ENCODE measurements at places on chromosomes 12 and 14.

- DNase-seq, result no peak
Observed at GRCh38 chr14:50785457-50786063, 45.4 kb downstream of the NIN start.

GRCh38 chr12:51484119-51484518 lies 59.5 kb downstream of the SLC4A8 start:
- DNase-seq, result no peak

GRCh38 chr12:67517181-67517887 lies 131.2 kb upstream of the DYRK2 start:
- DNase-seq, result no peak

DNA sequence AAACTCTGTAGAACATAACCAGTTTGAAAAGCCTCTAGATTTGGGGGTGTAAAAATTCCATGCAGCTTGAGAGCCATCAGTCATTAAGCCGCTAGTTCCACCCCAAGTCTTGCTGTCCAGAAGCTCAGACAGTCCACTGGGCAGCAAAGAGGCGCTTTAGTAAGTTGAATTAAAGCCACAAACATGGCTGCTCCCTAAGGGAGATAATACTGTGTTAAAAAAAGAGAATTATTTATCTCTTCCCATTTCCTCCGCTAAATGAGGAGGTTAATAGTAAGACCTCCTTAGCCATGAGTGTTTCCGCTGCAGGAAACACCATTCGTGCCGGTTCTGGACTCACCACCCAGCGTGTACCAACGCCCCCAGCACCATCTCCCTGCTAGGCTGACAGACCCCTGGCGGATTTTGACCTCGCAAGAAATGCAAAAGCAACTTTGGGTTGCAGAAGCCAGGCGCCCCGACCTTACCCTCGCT lies 536 bp downstream of the TM7SF3 start:
- peak; percentile 24 for DNase-seq

GRCh38 chr12:1790444-1790843 lies 29.9 kb upstream of the LRTM2 start:
- DNase-seq, result no peak

- no peak for DNase-seq
Observed at GRCh38 chr12:67078957-67079356, 190.2 kb upstream of the CAND1 start.

DNA sequence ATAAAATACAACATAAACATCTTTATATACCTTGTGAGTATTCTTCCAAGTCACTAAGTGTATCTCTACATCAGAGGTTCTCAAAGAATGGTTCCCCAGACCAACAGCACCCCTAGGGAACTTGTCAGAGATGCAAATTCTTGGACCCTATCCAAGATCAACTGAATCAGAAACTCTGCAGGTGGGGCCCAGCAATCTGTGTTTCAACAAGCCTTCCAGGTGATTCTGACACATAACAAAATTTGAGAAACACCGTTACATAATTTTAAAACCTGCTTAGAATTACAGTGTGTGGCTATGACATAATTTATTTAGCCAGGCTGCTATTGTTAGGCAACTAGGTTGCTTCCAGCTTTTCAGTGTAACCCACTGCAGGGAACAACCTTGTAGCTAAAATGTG lies 49.8 kb downstream of the NTN4 start:
- DNase-seq, result no peak

GRCh38 chr12:105226219-105226618 lies 9.8 kb downstream of the APPL2 start:
- DNase-seq, result no peak

GRCh38 chr12:75908961-75909605 lies 122.5 kb downstream of the PHLDA1 start:
- peak; percentile 16 for DNase-seq

DNA sequence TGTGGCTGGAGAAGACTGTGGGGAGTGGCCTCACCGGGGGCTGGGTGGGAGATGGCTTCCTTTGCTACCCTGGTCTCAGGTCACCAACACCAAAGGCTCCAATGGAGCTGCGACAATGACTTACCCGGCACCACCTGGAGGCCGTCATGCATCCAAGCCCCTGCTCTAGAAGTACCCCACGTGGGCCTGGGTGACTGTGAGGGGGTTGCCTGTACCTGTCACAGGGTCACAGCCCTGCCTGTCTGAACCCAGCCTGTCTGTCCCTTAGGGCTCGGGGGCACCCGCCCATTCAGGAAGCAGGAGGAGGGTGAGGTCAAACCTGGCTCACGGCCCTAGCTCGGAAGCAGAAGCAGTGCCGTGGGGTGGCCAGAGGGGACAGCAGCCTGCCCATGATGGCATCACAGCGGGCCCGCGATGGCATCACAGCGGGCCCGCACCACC lies 18.9 kb downstream of the ABCB9 start:
- no peak for DNase-seq

Measured in T47D (cell line).